ENCODE measurements at places on chromosomes 7 and 10.

- DNase-seq = no peak
These were observed 153.6 kb downstream of the CELF2 start for GRCh38 chr10:11170993-11171851.

GRCh38 chr7:132687981-132688383 lies 111.7 kb upstream of the PLXNA4 start:
- DNase-seq = peak; percentile 41

- DNase-seq = no peak
These were observed 66.8 kb upstream of the DNAJB6 start for GRCh38 chr7:157270060-157270444.

- DNase-seq = no peak
These were observed 45.4 kb downstream of the CACNB2 start for GRCh38 chr10:18185621-18186020.

GRCh38 chr7:121107923-121108498 lies 119.5 kb downstream of the CPED1 start:
- DNase-seq = no peak

DNA sequence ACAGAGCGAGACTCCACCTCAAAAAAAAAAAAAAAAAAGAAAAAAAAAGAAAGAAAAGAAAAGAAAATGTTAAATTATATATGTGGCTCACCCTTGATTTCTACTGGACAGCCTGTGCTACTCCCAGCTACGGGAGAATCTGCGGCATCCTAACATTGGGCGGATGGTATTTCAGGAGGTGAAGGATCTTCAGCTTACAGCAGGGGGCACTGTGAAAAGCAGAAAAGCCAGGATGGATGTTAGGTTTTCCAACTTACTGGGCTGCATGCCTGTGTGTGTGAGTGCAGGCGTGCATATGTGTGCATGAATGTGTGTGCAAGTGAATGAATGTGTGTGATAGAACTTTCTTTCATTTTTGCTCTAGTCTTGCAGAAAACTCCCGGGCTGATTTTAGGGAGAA lies 1066.5 kb downstream of the TYW1 start:
- no peak for DNase-seq

GRCh38 chr7:80135309-80136104 lies 876 bp downstream of the GNAI1 start:
- peak; percentile 77 for DNase-seq

- no peak for DNase-seq
These were observed 609.7 kb downstream of the TNS3 start for GRCh38 chr7:46972205-46972604.
